ENCODE measurements at places on chromosomes 6 and 20. TPM values are rescaled to one million over a fixed set of nuclear protein-coding genes. Genes with fewer than 3 reads are reported as not detected.

The TSBP1 gene
- total RNA-seq = not detected

GRCh38 chr6:138970856-138971425 is 17.1 kb downstream of the REPS1 start:
- no peak for DNase-seq

The GSTA4 gene
- total RNA-seq = 3.5 TPM

- DNase-seq = no peak
These were observed 275.8 kb downstream of the FARS2 start for GRCh38 chr6:5537132-5537531.

- no peak for DNase-seq
These were observed 5.3 kb upstream of the ADGRF5 start for GRCh38 chr6:46927066-46927465.

The MAK gene
- not detected for total RNA-seq

GRCh38 chr20:35952480-35953386 is 1.6 kb downstream of the SCAND1 start:
- peak; percentile 24 for DNase-seq

DNA sequence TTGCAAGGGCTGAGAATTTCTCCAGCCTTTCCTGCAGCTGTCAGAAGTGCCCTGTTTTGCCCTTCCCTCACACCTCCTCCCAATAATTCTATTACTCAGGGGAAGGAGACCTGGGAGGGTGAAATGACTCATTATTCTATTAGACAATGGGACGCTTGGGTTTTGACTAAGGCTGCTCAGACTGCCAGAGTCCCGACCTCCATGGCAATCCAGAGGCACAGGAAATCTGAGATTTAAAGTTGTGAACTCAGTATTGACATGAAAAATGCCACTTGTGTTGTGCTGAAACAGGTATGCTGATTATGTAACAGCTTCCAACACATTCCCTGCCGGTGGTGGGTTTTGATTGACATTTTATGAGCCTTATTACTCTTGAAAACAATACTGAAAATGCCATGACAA is 625.9 kb upstream of the FLRT3 start:
- DNase-seq = no peak

- DNase-seq = no peak
These were observed 527.9 kb downstream of the DHX35 start for GRCh38 chr20:39489986-39490560.

GRCh38 chr20:19764207-19764606 is 6.1 kb downstream of the RIN2 start:
- no peak for DNase-seq

The WFDC5 gene
- total RNA-seq = not detected

DNA sequence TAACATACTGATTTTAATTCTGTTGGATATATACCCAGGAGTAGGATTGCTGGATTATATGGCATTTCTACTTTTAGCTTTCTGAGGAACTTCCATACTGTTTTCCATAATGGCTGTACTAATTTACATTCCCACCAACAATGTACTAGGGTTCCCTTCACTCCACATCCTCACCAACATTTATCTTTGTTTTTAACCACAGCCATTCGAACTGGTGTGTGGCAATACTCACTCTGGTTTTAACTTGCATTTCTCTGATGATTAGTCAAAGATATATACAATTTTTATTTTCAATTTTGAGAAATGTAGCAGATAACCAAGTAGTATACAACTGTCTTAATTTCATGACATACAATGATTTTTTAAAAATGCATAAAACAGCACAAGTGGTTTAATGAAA is 30.3 kb upstream of the ADGRG6 start:
- DNase-seq = no peak

DNA sequence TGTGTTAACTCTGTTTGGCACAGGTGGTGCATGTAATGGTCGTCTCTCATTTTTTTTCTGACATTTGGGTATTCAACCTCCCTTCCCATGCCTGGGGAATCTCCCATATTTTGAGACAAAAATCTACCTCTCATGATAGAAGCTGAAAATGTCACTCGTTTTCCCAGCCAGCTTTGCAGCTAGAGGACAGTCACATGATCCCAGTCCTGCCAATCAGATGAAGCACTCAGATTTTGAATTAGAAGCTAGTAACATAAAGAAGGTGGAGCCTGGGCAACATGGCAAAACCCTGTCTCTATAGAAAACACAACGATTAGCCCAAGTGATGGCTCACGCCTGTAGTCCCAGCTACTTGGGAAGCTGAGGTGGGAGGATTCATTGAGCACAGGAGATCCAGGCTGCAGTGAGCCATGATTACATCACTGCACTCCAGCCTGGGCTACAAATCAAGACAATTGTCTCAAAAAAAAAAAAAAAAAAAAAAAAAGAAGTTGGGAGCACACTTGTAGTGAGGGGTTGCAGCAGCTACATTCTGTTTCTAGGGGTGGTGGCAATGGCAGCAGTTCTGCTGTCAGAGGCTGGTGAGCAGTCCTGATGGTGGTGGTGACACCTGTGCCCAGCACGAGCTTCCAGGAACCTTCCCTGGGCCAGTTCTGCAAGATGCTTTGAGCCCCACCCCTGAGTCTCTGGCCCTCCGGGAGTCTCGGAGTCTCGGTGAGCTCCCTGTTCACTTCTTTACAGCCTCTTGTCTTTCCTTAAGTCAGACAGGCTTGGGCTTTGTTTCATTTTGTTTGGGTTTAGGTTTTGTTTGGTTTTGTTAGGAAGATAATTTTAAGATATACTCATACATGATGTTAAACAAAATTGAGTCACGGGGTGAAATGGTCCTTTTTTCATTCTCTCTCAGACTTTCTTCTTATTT is 94.1 kb upstream of the KCNG1 start:
- DNase-seq = no peak

DNA sequence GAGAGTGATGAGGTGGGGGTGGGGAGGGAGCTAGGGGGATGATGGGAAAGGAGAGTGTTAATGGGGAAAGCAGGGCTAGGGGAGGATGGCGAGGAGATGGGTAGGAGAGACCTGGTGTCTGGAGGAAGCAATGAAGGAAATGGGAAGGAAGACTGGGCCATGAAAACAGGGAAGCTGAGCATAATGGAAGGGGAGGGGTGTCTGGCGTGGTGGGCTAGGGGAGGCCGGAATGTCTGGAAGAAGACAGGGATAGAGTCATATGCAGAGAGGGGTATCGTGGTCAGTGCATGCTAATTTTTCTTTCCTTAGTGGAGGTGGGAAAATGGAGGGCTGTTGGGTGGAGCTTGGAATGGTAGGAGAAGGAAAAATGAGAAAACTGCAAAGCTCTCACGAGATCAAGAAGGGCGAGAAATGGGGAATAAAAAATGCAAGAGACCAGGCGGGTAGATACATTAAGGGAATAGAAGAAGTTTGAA is 423 bp downstream of the KLHDC3 start:
- DNase-seq = no peak

GRCh38 chr6:159125951-159126352 is 43.2 kb upstream of the FNDC1 start:
- DNase-seq = no peak

The SASH1 gene
- not detected for total RNA-seq

- DNase-seq = no peak
These were observed 23.3 kb downstream of the ADGRG6 start for GRCh38 chr6:142325111-142325510.

The HSD17B8 gene
- 14.1 TPM for total RNA-seq

GRCh38 chr6:53581173-53581773 is 36.4 kb upstream of the GCLC start:
- DNase-seq = no peak

DNA sequence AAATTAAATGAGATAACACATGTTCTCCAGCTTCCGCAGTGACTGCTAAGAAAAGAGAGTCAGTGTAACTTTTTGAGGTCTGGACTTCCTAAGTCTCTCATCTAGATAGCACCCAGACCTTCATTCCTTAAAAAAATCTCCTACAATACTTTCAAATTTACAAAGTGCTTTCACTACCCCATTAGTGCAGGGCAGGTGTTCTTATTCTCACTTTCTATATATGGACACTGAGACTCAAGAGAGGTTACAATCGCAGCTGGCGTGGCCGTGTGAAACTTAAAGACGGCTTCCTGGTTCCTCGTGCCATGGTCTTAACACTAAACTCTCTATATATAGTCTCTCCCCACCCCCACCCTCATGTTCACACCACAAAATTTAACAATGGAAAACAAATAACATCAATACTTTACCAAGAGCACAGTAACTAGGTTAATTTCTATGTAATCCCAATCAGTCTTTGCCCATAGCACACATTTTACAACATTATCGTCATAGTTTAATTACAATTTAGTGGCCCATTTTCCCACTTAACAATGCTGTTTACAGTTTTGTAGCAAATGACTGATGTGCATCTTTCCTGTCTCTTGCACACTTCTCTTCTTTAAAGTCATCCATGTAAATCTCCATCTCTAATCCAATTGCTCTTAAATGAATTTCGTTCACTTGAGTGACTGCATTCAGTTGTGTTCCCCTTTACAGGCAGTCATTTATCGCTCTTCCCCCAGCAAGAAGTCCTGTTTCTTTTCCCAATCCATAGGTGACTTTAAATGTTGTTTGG is 78.8 kb upstream of the ARID1B start:
- DNase-seq = no peak

DNA sequence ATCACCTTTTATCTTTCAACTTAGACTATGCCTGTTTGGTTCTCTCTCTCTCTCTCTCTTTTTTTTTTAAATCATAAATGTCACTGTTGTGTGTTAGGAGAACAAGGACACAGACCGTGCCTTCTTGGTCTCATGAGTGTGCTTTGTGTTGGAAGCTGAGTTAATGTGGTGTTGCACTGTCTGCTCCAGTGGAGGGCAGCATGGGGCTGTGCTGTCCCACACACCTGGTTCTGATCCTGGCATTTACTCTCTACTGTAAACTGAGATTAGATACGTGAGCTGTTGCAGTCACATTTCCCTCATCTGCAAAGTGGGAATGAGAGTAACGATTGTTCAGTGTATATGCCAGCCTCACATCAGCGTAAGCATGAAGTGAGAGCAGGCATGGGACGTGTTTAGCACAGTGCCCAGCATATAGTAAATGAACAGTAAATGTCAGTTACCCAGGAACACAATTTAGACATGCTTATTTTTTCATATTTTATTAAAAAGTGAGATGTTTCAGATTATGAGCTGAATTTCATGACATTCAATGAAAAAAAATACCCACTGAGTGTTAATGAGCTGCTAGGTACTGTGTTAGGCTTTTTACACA is 161.1 kb downstream of the FARS2 start:
- DNase-seq = peak; percentile 32

DNA sequence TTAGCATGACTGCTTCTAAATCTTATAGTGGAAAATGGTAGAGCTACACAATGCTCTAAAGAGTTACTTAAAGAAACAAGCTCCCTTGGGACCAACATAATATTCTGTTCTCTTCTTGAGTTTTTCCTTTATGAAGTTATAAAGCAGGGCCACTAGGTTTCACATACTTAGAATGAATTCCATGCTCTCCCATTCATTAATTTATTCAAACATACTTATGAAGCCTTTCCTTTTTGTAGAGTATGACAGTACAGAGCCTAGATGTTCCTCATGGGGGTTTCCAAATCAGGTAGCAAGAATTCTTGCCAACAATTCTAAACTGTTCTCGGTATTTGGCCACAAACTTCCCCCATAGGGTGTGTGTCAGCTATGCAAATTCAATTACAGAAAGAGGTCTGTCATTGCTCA is 20.6 kb upstream of the FABP7 start:
- DNase-seq = no peak

- no peak for DNase-seq
These were observed 2.1 kb downstream of the GOPC start for GRCh38 chr6:117600008-117600743.

GRCh38 chr20:1337441-1337840 is 8.5 kb upstream of the SDCBP2 start:
- DNase-seq = no peak

The CASS4 gene
- total RNA-seq = 17.8 TPM

The KIF25 gene
- total RNA-seq = not detected

- DNase-seq = no peak
These were observed 223.6 kb upstream of the PREP start for GRCh38 chr6:105626295-105627158.

- no peak for DNase-seq
These were observed 283.0 kb downstream of the HTR1B start for GRCh38 chr6:77180326-77180725.

DNA sequence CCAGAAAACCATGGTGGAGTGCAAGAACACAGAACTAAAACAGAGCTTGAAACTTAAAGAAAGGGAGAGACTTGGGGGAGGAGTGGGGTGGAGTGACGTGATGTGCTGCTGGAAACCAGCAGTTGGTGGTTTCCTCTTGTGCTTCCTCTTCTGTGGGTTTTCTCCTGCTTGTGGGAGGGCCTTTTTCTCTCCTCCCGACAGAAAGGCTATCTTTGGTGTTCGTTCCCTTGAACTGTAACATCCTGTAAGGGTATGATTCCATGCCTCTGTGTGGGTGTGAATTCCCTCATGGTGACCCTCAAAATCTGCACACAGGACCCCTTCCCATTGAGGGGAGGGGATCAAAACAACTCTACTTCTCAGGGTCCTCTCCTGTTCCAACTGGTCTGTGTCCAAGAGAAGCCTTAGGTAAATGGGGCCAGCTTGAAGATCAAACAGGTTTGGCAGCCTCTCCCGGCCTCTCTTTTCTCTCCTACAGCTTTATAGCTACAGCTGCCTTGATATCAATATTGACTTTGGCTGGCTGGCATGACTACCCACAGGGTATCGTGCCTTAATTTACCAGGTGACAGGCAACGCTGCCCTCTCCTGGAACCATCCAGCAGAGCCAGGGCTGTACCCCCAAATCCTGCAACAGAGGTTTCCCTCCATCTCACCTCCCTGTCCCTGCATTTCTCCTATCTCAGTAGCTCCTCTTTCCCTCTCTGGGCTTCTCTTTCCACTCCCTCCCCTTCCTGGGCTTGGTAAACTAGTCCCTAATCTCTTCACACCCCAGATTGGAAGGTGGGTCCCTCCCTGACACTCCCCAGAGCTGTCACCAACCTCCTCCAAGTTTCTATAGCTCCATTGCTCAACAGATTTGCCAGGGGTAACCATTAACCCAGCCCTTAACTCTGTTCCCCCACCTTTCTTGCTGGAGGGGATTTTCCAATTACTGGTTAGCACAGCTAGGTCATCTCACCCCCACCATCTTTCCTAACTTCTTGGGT is 1.5 kb upstream of the MSH5 start:
- peak; percentile 88 for DNase-seq

The HLA-DPA1 gene
- 40.0 TPM for total RNA-seq

The LST1 gene
- total RNA-seq = 139 TPM

Data from activated CD8-positive, alpha-beta T cell treated with anti-CD3 and anti-CD28 coated beads, Interleukin-2, amount 10 ng/mL, durations not matched to agents 7 days and 5 days (primary cell).